Osteoblast (primary cell): ENCODE measurements at places on chromosomes 4 and X. TPM values are rescaled to one million over a fixed set of nuclear protein-coding genes. Genes with fewer than 3 reads are reported as not detected.

DNA sequence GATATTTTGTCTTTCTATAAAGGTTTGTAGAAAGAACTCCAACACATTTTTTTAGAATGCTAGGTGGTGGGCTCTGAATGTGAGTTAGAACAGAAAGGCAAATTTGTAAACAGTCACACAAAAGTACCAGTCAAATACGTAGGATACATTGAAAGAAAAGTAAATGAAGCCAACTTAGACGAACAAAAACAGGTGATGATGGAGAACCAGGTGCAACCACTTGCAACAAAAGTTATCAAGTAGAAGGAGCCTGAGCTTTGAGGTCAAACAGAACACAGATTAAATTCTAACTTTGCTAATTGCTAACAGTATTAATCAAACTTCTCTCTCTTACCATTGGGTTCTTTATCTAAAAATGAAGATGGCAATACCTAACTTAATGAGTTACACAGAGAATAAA is 62.7 kb upstream of the DAPP1 start:
- no peak for DNase-seq

The GCNA gene
- 4.3 and 4.4 TPM in 2 replicates for total RNA-seq

DNA sequence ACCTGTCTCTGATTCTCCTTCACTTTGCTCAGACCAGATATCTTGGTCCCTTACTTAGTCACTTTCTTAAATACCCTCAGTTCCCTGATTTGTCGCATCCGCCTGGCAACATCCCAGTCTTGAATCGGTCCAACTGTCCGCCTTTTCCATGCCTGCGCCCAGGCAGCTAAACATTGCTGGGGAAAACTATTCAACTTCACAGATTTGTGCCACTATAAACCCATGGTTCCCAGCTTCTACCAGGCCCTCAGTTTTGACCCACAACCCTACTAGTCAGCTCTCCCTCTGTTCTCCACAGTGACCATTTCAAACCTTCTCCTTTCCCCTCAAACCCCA is 451 bp upstream of the FGD1 start:
- peak; percentile 66 for DNase-seq

DNA sequence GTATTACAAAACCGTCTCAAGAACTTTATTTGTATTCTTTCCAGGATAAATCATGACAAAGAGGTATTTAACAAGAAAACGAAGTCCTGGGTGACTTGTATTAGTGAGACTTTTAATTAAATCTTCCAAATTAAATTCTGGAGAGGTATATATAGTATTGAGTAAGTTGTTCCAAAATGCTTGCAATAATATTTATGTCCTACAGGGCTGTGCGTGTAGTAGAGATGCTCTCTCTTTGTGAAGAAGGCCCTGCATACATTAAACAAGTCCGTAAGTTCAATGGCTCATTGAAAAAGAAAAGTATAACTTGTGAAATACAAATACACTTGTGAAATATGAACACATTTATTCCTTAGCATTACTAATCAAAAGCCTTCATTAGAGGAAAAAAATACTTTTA is 211.4 kb downstream of the ARHGAP24 start:
- DNase-seq: no peak

DNA sequence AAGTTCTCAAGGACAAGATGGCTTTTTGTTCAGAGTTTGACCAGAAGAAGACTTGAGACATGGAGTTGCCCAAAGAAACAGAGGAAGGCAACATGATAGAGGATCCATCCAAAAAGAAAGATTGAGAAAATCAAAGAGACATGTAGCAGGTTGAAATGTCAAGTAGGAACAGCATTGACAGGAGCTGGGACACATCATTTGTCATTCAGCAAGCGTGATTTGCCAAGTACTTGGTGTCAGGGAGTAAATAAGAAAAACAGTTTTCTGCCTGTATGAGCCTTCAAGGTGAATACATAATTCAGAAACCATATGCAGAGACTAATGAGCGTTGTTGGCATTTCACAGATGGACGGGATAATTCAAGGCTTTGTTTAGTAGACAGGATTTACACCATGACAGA is 11.2 kb downstream of the SMIM31 start:
- DNase-seq: no peak

The FAM114A1 gene
- 352 and 392 TPM in 2 replicates for total RNA-seq

GRCh38 chr4:85448906-85449890 is 25.8 kb upstream of the ARHGAP24 start:
- DNase-seq: no peak

The CT45A2 gene
- total RNA-seq: not detected in 2 replicates

DNA sequence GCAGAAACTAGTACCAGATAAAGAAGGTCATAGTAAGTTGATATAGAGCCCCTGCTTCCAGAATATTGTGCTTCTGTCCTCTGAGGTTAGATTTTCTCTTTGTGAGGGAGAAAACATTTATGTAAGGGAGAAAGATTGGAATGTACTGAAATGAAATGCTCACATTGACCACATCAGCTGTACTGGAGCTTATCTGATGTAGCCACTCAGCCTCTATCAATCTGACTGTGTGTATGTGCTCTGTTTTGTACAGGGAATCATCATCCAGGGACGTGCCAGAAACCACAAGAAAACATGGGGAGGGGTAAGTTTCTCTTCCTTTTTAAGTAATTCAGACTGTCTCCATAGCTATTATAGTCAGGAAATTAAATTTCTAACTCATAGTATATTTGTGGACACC is 56.8 kb downstream of the PRRG1 start:
- DNase-seq: no peak
